ENCODE measurements at places on chromosomes 11 and 22.
A peak's percentile ranks its signal among the peaks of the same experiment; 100 is the strongest.

GRCh38 chr11:7427733-7428132 is 57.6 kb upstream of the OLFML1 start:
- no peak for ATAC-seq

- ATAC-seq, result no peak
Observed at GRCh38 chr11:111106641-111107040, 138.9 kb upstream of the POU2AF2 start.

GRCh38 chr11:34986883-34987520 is 70.6 kb downstream of the PDHX start:
- no peak for ATAC-seq

DNA sequence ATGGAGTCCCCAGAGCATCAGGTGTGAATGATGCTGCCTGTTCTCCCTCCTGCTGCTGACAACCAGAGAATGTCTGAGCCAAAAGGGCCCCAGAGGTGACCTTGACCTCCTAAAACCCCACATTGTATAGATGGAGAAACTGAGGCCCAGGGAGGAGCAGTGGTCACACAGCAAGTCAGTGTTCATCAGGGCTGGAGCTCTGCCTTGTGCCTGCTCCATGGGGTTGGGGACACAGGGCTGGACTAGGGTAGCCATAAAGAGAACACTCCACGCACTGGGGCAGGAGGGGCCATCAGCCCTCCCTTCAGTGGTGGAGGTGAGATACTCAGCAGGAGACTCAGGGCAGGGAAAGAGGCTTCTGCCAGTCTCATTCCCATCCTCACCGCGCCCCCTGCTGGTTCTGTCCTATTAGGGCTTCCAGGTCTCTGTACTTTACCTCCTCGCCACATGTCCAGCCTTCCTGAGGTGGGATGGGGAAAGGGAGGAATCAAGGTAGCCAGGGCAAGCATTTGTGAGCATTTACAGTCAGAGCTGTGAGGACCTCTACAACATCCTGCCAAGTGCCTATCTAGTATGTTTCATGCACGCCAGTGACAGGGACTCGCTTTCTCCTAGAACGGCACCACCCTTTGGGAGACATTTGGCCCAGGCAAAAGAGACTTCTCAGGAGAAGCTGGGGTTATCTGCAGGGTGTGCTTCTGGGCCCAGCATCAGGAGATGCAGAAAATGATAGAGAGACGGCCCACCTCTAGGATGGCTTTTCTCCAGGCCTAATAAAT is 43.2 kb downstream of the NEU3 start:
- peak; percentile 55 for ATAC-seq

DNA sequence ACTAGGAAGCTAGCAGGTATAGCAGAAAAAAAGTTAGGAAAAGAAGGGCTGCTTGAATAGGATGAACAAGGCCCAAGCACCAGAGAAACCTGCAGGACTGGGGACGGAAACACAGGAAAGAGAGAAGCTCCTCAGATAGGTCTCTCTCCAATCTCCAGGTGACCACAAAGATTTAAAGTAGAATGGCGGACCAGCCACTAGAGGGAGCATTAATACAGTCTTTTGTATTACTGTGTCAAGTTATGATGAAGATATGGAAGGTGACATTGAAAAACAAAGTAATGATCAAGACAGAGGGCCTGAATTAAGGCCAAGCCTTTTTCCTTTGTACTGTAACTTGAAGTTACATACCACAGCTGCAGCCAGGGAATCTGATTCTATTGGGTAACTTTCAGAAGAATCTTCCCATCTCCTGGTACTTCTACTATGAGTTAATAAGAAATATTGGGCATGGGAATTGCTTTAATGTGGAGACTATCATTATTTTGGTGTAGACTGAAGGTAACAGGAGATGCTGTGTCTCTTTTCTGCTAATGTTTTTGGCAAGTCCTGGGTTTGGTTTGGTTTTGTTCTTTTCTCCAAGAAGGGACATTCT is 33.8 kb downstream of the OR2AG2 start:
- no peak for ATAC-seq

DNA sequence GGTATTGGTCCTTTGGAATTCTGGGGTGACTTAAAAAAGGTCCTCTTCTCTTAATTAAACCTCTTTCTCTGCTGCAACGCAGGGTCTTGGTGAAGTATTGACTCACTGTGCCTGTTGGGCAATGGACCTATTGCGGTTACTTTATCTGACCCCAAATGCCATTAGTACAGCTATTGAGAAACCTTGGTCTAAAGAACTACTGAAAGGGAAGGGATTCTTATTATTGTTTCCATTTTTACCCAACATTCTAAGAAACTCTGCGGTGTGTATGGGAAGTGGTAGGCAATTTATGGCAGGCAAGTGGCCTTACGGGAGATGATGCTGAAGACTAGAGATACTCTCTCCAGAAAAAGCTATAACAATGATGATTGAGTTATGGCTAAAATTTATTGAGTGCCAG is 12.5 kb downstream of the SLC6A5 start:
- no peak for ATAC-seq

- ATAC-seq, result no peak
Observed at GRCh38 chr22:32958001-32958400, 100.2 kb downstream of the SYN3 start.

GRCh38 chr11:105673089-105673488 is 63.2 kb downstream of the GRIA4 start:
- ATAC-seq, result no peak

DNA sequence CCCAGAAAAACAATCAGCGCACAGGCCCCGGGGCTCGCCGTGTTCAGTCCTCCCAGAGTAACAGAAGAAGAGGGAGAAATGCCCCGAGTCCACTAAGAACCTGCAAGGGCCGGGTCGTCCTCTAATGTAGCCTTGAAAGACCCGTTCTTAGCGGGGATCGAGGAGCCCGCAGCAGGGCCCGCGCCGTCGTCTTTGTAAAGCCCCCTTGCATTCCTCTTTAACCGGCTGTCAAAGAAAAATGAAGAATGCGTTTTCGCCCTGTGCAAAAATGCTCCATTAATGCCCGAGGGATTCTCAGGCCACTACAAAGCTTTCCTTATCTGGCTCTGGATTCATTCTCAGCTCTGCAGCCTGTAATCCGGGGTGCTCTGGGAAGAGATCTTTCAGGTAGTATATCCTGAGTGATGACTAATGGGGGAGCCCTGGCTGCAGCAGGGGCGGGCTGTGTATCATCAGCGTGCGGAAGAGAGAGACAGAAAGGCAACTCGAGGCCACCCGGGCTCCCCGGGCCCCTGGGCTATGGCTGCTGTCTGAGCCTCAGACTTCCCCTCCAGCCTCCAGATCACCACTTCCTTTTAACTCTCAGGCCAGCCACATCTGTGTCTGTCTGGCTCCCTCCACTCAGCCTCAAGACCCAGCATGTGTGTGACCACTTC is 78.2 kb downstream of the FBLN1 start:
- ATAC-seq, result peak; percentile 10

DNA sequence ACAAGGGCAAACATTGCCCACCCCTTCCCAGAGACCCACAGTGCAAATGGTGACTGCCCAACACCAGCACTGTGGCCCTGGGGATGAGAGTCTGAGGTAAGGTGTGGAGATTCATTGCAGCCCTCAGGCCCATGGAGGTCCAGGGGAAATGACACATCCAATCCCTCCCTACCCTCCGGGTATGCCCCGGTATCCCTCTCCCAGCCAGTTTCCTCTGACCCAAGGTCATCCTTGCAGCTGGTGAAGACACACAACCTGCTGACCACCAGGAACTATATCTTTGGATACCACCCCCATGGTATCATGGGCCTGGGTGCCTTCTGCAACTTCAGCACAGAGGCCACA is 18.9 kb upstream of the UVRAG start:
- ATAC-seq, result no peak

- no peak for ATAC-seq
Observed at GRCh38 chr11:59857439-59858434, 8.6 kb downstream of the TCN1 start.

DNA sequence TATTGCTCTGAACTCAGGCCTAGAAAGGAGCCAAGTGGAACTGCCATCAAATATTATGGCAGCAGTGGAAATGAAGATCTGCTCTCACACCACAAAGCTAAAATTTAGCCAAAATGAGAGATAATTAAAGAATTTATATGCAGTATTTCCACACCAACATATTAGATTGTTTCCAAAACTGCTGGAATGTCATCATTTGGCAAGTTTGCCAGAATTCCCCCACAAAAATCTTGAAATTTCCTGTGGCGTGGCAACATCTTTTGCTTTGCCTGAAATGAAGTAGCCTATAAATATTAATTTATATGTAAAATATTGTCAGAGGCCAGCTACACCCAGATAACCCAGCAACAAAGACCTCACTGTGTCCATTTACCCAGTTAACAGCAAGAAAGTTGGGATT is 13.8 kb downstream of the C11orf71 start:
- ATAC-seq, result no peak

DNA sequence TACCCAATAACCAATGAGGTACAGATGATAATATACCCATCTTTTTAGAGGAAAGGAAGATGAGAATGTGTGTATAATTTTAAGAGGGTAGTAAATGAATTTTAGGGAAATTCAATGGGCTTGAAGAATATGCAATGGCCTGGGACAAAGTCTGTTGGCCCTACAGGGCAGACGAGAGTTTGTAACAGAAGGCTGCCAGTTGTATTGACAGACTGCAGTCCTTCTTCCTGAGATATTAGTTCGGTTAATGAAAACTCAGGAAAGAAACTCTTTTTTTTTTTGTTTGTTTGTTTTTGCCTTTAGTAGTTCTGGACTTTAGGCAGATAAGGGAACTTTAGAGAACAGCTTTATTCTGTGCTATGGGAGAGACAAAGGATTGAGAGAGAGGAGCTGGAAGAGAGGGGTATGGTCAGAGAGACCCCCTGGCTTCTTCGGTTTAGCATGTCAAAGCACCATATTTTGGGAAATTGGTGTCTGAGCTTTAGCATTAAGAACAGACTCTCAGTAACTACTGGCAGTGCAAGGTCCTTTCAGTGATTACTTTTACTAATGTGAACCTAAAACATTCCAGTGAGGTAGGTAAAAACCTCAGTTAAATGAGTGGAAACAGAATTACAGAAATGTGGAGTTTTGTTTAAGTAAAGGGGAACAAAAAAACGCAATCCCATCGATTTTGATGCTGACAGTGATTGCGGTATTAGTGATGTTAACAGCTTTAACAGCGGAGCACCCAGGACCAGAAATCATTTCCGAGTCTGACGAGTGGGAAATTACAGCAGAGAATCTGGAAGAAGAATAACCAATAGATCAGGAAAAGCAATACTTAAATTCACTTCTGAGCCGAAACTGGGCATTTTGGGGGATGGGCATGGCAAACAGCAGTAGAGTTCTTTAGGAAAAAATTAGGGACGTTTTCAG is 644 bp upstream of the NAALAD2 start:
- ATAC-seq, result peak; percentile 41

DNA sequence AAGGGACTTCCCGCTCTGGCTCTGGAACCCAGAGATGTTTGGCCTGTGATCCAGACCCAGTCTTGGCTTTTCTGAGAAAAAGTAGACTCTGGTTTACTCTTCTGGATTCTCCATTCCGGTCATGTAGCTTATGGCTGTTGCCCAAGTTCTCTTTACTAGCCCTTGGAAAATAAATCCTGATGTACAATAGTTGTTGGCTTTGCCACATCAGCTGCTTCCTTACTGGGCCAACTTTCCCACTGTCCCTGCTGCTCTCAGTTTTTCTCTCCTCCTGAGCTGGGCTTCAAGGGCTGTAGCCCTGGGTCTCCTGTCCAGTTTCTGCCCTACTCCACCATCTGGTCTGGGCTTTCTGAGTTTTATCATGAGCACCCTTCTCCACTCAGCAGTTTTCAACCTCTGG is 12.5 kb downstream of the PATZ1 start:
- ATAC-seq, result no peak

DNA sequence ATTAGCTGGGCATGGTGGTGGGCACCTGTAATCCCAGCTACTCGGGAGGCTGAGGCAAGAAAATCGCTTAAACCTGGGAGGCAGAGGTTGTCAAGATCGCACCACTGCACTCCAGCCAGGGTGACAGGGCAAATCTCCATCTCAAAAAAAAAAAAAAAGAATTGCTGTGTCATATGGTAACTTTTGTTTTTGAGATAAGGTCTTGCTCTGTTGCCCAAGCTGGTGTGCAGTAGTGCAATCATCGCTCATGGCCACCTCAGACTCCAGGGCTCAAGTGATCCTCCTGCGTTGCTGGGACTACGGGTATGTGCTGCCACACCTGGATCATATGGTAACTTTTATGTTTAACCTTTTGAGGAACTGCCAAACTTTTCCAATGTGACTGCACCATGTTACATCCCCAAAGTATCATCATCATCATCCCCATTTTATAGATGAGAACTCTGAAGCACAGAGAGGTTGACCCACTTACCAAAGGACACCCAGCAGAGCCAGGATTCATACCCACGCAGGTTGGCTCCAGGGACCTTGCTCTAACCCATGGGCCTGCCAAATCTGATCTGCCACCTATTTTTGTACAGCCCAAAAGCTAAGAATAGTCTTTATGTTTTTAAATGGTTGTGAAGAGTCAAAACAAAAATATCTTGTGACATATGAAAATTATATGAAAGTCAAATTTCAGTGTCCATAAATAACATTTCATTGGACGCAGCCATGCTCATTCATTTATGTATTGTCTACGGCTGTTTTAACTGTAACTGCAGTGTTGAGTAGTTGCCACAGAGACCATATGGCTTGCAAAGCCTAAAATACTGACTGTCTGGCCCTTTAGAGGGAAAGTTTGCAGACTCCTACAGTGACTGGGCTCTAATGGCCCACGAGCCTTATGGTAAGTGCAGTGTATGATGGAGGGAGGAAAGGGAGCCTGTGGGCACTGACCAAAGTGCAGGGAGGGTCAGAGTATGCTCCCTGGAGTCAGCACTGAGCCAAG is 45.3 kb downstream of the GDPD5 start:
- no peak for ATAC-seq

DNA sequence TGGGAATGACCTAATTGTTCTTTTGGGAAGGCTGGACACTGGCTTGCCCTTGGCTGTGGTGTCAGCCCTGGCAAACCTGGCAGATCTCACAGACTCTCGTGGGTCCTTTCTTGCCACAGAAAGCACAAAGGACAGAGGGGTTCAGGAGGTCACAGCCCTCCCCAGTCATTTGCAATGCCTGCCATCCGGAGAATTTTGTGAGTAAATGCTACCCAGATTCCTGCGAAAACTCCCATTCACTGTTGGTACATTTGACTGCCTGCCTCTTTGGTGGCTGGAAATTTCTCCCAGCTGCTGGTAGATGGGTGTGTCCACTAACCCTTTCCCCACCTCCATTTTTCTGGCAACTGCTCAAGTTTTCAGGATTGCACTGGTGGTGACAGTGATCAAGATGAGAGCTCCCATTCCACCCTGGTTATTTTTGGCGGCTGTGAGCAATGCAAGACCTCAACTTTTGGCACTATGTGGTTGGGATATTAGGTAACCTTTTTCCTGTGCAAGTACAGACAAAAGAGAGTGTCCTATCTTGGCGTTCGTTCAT is 155.7 kb downstream of the NAV2 start:
- ATAC-seq, result no peak

DNA sequence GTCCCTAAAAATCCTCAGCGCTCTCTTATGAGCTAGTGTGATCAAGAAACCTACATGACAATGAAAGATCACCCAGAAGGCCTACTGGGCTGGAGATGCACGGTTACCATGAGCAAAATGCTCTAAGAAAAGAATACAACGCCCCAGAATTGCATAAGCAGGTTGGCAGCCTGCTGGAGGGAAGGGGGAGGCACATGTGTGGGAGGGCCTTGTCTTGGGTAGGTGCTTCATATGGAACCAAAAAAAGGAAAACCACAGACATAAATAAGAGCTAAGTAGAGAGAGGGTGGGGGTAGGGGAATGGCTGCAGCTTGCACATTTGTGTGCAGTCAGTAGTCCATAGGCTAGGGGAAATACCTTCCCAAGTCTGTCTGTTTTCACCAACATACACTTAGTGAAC is 2.8 kb downstream of the SIAE start:
- no peak for ATAC-seq

Data from motor neuron (in vitro differentiated cells).